ENCODE measurements at places on chromosomes 3 and 15.

DNA sequence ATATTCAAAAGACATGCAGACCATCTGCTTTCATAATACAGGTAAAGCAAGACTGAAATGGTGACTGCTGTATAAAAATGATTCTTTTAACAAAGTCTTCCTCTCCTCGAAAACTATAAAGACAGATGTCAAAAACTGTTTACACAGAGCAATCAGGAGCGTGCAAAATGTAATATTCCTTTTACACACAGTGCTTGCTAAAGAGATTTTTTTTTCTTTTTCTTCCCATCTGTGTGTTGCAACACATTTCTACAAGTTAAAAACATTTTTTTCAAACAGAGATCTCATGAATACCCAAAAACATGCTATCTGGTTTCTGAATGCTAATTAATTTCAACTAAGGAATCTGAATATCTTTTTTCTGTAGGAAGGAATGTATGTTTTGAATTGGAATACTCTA lies 22.1 kb downstream of the SATB1 start:
- no peak for DNase-seq

- DNase-seq, result peak; percentile 88
Measured at GRCh38 chr3:117688583-117688982, 979.0 kb downstream of the TUSC7 start.

GRCh38 chr15:38991126-38991525 lies 426.5 kb upstream of the RASGRP1 start:
- DNase-seq, result no peak

DNA sequence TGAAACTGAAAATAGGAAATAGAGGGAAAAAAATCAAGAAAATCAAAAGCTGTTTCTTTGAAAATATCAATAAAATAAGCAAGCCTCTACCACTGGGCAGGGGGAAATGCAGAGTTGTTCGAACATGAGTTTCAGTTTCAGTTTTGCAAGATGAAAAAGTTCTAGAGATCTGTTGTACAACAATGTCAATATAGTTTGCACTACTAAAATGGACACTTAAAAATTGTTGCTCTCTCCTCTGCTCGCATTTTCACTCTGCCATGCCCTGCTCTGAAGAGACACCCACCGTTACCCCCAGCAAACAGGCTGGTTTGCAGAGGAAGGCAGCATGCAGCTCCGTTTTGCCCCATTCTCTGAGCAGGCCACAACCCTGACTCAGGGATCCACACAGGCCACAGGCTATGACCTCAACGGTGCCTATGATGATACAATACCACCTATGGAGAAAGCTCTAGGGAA lies 64.5 kb downstream of the ZNF148 start:
- no peak for DNase-seq

- DNase-seq, result no peak
Measured at GRCh38 chr3:128800241-128801187, 74.5 kb downstream of the RAB7A start.

GRCh38 chr3:12194669-12195161 lies 36.0 kb upstream of the TIMP4 start:
- no peak for DNase-seq

DNA sequence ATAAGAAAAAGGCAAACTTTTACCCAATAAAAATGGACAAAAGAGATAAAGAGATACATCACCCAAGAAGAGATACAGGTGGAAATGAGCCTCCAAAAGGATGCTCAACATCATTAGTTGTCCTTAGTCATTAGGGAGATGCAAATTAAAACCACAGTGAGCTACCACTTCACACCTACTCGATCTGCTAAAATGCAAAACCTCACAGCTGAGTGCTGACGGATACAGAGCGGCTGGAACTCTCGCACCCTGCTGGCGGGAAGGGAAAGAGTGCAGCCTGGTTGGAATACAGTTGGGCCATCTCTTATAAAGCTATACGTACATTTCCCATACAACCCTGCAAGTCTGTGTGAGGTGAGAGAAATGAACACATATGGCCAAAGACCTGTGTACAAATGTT lies 78.5 kb upstream of the PRR20G start:
- peak; percentile 16 for DNase-seq

- no peak for DNase-seq
Measured at GRCh38 chr3:156837115-156837514, 11.0 kb downstream of the LEKR1 start.

DNA sequence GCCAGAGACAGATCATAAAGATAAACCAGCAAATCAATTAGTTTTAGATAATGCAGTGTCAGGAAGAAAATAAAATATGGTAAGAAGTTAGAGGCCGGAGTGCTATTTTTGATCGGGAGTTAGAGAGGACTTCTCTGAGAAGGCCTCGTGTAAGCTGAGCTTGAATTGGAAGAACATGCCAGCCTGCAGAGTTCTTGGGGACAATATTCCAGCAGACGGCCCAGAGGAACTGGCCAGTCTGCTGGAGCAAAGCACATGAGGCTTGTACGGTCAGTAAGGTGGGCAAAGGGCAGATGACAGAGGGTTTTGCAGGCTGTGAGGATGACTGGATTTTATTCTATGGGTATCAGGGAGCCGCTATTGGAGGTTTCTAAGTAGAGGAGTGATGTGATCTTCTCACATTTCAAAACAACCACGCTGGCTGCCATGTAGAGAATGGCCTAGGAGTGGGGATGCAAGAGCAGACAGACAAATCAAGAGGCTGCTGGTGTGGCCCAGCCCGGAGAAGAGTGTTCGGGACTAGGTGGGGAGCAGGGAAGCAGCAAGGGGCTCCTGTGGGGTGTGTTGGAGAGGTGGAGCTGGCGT lies 84.0 kb downstream of the HES1 start:
- DNase-seq, result no peak

DNA sequence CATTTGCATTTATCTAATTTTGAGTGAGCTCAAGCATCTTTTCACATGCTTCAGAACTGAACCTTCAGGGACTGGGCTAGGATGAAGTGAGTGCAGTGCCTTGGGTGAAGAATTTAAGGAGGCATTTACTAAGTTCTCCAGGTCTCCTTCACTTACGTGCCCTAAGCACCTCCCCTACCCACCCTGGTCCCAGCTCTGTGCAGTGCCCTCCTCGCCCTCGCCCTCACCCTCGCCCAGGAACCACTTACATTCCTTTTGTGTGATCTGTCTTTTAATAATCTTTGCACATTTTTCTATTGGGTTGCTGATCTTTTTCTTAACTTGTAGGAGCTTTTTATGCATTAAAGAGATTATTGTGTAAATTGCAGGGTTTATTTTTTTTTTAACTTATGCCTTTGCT lies 322.6 kb downstream of the THSD4 start:
- no peak for DNase-seq

DNA sequence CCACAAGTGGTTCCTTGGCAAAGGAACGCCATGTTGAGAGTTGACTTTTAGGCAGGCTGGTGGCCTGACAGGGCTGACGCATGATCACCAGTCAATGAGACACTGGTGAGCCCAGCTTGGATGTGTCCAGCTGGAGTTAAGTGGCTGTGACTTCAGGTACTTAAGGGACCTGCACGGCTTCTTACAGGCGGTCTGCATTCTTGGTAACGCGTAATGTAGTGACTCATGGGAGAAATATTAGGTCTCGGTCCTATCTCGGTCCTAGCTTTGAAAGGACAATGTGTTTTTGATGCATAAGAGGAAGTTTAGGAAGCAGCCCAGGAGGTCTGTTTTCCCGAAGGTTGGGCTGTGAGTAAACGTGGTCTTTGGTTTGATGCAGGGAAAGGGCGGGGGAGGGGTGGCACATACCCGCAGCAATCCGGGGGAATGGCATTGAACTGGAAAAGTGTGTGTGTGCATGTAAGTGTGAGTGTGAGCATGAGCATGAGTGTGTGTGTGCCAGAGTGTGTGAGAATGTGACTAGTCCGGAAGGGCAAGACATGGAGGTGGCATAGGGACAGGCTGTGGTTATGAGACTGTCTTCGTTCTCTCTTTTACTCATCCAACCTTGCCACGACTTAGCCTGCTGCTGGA lies 55.3 kb downstream of the FAM43A start:
- DNase-seq, result no peak

- DNase-seq, result no peak
Measured at GRCh38 chr3:49352890-49353421, 5.2 kb downstream of the GPX1 start.

GRCh38 chr3:163768048-163768447 lies 1310.2 kb downstream of the SI start:
- DNase-seq, result no peak

DNA sequence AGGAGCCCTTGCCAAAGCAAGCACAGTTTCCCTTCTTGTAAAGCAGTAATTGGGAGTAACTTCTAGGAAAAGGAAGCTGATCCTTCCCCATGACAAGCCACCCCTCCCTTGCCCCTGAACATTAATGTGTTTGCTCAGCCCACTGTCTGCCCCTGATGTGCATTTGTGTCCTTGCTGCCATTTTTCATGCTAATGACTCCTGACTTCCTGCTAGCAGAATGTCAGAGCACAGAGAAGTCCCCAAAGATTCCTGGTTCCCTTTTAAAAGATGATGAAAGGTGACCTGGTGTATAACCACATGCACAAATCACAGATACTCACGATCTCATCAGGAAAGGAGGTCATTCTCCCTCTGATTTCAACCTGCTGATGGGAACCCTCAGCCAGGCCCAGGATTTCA lies 44.2 kb upstream of the WNT5A start:
- DNase-seq, result peak; percentile 3

DNA sequence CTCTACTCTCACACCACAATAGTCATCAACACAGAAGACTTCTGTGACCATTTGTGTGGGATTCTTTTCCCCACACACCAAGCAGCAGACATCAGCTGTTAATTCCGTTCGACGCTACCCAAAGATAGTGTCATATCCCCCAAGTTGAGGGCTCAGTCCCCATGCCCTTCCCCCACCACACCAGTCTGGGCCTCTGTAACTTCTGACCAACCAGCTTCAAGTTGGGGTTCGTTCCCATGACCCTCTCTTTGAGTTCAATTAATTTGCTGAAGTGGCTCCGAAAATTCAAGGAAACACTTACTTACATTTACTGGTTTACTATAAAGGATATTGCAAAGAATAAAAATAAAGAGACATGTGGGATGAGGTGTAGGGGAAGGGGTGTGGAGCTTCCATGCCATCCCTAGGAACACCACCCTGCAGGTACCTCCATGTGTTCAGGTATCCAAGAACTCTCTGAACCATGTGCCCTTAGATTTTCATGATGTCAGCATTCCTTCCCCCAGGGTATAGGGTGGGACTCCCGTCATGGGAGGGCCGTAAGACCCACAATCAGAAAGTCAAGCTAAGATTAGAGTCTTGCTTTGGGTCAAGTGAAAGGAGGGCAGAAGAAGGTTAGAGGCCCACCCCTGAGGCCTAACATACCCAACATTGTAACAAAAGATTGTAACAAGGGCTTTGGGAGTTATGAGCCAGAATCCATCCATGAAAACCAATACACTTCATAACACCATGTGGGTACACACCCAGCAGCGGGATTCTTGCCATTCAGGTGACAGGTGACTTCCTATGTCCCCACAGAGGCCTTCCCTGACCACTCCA lies 82.7 kb downstream of the BTLA start:
- DNase-seq, result no peak

DNA sequence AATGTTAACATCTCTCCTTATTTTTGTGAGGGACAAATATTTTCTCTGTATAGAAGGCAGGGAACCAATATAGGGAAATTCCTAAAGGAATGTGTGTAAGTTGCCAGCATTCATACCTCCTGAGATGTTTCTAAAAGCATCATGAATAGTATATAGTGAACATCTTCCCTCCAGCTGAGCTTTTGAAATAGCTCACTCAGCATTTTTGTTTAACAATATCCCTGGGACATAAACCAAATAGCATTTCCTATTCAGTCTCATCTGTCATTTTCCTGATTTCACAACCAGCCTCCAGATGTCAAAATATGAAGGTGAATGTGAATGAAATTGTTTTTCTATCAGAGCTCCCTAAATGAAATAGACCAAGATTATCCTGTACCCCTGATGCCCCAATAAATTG lies 137.2 kb downstream of the PPM1L start:
- no peak for DNase-seq

DNA sequence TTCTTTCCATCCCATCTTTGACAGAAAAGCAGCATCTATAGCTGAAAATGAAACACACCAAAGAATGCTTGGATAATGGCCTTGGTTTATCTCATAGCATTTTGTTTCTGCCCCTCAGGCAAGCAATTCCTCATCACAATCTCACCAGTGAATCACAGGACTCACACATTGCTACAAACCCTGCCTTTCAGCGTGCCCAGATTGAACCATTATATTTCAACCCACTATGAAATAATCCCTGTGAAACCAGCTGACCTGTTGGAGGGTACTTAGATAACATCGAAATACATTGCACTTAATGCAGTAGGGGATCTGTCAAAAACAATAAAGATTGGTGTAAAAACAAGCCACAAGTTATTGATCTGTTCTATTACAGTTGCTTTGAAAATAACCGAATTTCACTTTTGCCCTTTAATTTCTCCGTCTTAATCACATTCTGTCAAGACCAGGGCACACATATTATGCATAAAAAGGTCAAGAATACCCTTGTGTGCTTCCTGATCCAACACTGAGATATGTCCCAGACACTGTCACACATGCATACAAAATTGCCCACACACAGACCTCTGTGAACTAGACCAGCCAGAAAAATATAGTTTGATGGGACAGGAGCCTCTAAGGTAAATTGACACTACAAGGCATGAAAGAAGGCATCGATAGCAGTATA lies 839.8 kb downstream of the NTRK3 start:
- DNase-seq, result no peak

DNA sequence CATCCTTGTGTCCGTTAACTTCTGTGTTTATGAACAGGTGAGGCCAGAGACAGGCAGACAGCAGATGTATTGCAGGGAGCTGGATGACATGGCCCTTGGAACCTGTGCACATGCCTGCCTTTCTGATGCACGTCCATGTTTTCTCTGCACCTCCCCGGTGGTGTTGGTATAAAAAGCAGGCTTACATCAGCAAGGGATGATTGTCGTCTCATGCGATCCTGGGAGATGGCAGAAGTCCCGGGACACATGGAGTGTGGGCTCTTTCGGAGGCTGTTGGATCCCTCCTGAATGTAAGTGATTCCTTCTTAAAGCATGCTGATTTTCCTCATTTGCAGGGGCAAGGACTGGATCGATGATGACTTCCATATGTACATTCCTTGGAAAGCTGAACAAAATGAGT lies 134.8 kb downstream of the SNRPN start:
- no peak for DNase-seq

- DNase-seq, result no peak
Measured at GRCh38 chr3:134190250-134190649, 60.4 kb downstream of the RYK start.

- DNase-seq, result peak; percentile 67
Measured at GRCh38 chr3:118805007-118805406, 229.6 kb downstream of the IGSF11 start.

DNA sequence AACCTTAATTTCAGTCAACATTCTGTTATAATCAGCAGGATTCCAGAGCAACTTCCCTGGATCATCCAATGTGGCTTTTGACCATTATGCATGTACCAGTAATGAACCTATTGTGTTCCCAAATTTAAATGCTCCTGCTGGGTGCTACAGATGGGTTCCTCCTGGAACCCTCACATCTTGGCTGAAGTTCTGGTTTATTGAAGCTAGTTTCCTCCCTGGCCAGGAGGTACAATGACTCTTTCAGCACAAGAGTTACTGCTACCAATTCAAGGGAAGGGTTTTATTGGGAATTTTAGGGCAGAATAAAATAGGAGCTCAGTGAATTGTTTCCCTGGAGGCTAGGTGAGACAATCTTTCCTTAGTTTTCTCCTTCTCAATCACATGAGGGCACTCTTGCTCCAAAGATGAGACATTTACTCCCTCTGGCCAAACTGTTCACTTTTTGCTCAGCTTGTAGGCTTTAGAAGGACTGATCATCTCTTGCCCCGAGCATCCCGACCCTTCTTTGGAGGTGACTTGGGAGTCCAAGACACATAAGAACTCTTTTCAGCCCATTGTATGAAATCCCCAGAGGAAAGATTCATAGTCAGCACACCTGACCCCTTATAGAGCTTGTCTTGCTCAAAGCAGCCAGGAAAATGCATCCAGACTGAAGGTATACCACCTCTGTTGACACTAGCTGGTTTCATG lies 8.8 kb upstream of the NPHP3 start:
- DNase-seq, result peak; percentile 81

Data from NCI-H1417 (cell line).